Sigmoid colon (tissue), 7 donors: ENCODE measurements at places on chromosomes 4 and X.

DNA sequence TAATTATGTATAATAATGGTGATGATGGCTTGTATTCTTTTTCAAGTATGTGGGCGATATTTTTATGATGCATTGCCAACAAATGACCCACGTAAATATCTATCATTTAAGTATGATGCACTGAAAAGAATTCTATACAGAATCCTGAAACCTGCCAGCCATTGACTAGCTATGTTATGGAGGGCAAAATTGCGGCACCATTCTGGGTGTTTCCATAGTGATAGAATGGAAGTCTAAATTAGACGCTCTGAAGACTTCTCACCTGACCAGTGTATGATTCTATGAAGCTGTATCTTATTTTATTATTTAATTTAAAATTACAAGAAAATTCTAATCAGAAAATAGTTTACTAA is 677 bp upstream of the CENPC start:
- DNase-seq, result no peak

- no peak for DNase-seq
Observed at GRCh38 chrX:140713174-140713539, 3.6 kb downstream of the LINC00632 start.

DNA sequence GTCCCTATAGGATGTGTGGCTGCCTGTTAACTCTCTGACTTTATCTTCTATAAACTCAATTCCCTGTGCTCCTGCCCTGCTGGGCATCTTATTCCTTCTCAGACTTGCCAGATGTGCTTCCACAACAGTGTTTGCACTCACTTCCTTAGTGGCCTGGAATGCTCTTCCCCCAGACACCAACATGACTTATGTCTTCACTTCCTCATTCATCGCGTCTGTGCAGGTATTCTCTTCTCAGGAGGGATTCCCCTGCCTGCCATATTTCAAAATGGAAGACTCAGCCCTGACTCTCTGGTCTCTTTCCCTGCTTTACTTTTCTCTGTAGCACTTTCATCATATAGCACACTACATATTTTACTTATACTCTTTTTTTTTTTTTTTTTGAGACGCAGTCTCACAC is 344.0 kb downstream of the CENPC start:
- no peak for DNase-seq

- no peak for DNase-seq
Observed at GRCh38 chr4:70114096-70114495, 39.9 kb upstream of the PRR27 start.

DNA sequence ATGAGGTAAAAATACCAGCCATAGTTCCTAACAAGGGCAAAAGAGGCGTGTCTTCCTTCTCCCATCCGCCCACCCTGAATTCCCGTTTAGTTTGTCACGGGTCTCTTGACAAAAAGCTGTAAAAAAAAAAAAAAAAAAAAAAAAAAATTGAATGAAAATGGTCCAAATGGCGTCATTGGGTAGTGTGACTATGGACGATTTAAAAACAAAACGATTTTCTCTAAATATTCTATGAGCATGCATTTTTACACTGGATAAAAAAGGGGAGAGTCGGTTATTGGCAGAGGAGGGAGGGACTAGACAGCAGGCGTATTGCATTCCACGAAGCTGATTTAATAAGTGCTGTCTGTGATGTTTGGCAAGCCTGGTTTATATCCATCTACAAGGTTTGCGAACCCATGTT is at the start of gene FAM133A:
TSS of gene FAM133A (plus strand) at position 338 of the 403 bp plus-strand sequence. CDS start 35,214 bp downstream, outside the sequence.
- no peak for DNase-seq

DNA sequence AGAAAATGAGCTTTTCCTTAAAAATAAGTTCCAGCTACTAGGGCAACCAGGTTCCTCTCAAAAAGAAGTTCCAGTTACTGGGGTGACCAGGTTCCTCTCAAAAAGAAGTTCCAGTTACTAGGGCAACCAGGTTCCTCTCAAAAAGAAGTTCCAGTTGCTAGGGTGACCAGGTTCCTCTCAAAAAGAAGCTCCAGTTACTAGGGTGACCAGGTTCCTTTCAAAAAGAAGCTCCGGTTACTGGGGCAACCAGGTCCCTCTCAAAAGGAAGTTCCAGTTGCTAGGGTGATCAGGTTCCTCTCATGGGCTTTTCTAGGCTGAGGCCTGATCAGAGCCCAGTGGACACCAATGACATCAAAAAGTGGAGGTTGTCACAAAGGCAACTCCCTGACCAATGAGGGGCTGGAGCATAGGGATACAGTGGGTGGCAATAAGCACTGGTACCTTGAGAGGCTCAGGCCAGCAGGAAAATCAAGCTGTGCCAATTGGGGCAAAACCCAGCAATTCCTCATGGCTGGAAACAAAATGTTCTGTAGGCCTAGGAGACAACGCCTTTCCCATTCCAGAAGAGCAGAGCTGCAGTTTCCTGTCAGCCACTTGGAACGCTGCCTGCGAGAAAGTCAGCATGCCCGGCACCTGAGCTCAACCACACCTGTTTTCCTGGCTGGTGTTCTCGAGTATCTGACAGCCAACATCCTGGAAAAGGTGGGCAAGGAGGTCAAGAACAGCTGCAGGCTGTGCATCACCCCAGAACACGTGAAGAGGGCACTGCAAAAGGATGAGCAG is 12.3 kb upstream of the SYTL5 start:
- no peak for DNase-seq

- no peak for DNase-seq
Observed at GRCh38 chr4:109435635-109436034, 2.0 kb downstream of the SEC24B start.

DNA sequence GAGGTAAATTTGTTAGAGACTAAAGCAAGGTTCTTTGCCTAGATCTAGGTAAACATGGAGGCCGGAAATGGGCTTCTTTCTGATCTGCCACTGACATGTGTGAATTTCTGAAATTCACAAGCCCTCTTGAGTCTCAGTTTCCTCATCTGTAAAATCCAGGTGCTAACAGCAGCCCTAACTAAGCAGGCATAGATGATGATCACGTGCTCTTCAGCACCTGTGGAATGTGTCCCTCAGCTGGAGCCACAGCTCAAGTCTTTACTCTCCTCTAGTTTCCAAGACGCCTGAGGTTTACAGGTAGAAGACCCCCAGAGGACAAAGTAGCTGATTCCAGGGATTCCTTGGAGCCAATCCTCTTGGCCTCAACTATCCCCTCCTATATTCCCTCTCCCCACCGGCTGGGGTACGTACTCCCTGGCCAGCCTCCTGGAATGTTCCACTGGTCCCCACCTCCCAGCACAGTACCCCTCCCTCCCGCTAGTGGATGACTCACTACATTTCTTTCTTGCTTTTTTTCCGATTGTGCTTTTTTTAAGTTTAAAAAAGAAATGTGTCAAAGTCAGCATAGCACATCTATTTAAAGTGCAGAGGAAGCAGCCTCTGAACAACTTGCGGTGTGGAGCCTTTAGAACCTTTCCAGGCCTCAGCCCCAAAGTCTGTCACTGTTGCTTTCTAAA is 98.4 kb downstream of the PHKA2 start:
- DNase-seq, result peak; percentile 54

DNA sequence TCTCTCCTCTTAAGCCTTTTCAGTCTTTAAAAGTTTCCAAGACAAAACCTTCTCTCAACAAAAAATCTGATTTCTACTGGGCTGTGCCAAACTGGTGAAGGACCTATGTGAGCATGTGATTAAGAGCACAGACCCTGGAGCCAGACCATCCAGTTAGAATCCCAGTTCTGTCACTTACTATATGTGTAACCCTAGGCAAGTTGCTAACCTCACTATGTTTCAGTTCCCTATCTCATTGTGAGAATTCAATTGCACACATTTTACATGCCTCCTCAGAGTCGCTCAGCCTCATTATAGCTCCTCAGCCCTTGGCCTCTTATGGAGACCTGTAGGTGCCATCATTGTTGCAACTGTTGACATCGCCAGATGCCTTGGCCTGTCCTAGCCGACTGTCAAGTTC is 54.1 kb upstream of the VEGFD start:
- no peak for DNase-seq

DNA sequence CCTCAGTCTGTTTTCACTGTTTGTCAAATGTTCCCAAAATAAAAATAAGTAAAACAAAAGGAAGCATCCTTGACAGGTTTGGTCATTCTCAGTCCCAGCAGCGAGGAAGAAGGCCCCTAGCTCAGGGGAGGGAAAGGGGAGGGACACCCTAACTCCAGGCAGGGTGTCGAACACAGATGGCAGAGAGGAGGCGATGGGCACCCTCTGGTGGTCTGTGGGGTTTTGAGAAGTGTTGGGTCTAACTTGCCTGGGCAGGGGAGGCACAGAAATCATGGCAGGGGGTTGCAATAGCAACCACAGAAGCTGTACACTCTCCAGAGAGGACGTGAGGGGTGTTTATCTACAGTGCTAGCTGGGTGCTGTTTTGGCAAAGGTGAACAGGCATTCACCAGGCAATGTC is 229.8 kb upstream of the SFRP2 start:
- no peak for DNase-seq

- DNase-seq, result peak; percentile 91
Observed at GRCh38 chrX:74550295-74550802, 64.1 kb downstream of the RLIM start.

DNA sequence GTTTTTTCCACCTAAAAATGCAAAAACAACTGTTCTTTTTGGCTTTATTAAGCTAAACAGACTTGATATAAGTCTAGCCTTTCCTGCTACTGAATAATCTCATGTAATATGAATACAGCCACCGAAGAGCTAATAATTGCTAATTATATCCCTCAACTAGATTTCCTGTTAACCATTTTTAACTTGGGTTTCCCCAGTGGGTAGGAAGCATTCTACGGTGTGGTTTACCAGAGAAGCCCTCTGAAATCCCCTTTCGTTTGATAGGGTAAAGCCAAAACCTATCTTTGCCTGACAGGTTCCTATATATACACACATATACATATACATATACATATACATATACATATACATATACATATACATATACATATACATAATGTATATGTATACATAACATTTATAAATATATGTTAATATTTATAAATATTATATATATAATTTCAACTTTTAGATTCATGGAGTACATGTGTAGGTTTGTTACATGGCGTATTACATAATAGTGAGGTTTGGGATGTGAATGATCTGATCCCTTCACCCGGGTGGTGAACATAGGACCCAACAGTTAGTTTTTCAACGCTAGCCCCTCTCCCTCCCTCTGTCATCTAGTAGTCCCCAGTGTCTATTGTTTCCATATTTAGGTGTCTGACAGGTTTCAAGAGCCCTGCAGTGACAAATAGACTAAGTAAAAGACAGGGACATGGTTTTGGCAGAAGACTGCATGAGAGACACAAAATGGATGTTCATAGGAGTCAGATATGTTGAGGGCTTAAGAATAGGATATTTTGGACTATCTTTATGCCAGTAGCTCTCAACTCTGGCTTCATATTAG is 62.4 kb downstream of the ATXN3L start:
- no peak for DNase-seq

DNA sequence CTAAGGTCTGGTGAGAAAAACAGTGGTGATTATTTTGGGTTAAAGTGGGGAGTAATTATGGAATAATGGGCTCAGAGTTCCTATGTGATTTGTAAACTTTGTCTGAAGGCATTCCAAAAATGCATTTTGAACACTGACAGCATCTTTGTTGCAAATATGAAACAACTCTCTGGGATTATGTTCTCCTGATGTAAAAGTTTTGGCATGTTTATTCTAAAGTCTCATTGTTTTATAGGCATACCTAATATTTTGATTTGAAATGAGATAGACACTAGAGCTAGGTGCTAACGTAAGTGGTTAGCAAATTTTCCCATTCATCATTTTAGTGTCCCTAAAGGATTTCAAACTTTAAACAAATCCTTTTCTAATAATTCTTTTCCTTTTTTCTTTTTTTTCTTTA is 140.9 kb upstream of the ANXA3 start:
- DNase-seq, result no peak
